ENCODE measurements at places on chromosomes 16 and 17.

DNA sequence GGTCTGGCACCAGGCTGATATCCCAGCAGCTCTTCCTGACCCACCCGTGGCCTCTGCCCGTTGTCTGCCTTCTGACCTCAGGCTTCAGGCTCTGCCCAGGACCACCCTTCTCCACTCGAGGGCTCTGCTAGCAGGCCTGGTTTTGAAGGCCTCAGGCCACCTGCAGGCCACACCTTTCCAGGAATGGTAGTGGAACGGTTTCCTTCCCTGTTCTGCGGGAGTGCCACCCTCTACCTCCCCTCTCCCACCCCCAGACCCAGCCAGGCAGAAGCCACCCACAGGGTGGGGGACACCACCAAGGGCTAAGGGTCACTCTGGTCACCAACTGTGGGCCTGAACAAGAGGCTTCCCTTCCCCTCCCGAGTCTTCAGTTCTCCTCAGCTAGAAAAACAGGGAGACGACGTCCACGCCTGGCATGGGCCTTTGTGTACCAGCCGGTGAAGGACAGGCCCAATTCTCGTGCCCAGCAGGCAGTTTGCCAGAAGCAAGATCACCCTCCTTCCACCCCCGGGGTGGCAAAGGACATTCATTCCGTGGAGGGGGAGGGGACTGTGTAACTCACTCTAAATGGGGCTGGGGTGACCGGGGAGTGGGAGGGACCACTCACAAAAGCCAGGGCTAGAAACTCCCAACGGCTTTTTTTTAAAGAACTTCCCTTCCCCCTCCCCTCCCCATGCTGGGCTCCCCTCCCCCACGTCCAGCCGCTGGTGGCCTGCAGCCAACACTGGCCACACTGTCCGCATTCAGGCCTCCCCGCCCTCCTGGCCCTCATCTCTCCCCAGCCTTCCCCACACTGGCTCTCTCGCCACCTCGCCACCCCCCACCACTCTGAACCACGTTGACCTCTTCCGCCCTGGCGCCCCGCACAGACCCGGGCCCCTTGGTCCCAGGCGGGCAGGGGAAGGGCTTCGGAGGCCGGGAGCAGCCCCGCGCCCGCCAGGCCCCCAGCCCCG is 7.7 kb downstream of the CBX4 start:
- no peak for DNase-seq

DNA sequence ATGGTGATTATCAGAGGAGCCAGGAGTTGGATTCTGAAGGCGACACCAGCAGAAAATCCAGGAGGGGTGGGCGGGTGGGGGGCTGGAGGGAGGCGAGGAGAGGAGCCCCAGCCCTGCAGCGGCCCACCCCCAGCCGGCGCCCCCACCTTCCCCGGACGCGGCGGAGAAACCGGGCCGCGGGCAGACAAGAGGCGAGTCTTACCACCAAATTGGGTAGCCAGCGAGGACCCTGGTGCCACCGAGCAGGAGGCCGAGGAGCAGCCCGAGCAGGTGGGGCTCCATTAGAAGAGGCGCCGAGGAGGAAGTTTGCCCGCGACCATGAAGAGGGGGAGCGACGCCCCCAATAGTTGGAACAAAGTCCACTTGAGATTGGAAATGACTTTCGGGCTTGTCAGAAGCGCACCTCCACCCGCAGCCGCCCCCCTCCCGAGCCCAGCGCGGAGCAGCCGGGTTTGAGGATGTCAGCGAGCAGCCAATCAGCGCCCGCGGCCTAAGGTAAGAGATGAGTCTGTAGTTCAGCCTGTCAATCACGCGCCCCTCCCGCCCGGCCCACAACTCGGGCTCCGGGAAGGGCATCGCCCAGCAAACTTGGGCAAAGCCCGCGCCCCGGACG is at the start of gene WNT3:
TSS of gene WNT3 (minus strand) at position 377 of the 613 bp plus-strand sequence. CDS start at position 282, 95 bp downstream.
- no peak for DNase-seq

DNA sequence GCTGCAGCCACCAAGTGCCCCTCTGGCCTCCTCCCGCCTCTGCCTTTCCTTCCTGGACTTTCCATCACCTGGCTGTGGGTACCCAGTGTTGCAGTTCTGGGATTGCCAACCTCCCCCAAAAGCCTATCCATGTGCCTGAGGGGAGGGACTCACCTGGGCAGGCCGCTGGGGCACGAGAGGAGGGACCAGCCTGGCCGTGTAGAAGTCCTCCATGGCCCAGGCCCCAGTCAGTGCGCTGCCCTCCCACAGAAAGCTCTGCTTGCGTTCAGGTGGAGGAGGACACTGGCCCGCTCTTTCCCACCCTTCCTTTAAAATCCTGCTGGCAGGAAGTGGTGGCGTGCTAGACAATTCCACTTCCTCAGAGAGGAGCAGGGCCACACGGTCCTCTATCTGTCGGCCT is 14.2 kb downstream of the SLX4 start:
- no peak for DNase-seq

DNA sequence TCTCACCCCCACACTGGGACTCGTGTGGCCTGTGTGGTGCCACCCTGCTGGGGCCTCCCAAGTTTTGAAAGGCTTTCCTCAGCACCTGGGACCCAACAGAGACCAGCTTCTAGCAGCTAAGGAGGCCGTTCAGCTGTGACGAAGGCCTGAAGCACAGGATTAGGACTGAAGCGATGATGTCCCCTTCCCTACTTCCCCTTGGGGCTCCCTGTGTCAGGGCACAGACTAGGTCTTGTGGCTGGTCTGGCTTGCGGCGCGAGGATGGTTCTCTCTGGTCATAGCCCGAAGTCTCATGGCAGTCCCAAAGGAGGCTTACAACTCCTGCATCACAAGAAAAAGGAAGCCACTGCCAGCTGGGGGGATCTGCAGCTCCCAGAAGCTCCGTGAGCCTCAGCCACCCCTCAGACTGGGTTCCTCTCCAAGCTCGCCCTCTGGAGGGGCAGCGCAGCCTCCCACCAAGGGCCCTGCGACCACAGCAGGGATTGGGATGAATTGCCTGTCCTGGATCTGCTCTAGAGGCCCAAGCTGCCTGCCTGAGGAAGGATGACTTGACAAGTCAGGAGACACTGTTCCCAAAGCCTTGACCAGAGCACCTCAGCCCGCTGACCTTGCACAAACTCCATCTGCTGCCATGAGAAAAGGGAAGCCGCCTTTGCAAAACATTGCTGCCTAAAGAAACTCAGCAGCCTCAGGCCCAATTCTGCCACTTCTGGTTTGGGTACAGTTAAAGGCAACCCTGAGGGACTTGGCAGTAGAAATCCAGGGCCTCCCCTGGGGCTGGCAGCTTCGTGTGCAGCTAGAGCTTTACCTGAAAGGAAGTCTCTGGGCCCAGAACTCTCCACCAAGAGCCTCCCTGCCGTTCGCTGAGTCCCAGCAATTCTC is 27.4 kb downstream of the STH start:
- no peak for DNase-seq

All from tongue (tissue), 3 donors.